Hepatocyte (in vitro differentiated cells): ENCODE measurements at places on chromosomes 7 and 10.

DNA sequence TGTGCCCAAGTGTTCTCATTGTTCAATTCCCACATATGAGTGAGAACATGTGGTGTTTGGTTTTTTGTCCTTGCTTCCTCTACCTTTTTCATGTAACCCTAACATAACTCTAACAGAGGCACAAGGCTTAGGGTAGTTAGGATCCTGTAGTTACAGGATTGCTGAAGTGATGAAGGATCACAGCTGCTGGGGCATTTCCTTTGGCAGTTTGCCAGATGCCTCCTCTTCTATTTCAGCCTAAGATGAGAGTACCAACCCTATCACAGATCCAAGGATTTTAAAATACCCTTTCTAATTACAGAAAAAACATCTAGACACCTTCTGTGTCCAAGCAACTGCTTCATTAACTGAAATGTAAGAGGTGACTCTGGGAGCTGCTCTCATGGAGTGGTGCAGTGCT, 141.7 kb upstream of the COL1A2 start:
- DNase-seq: no peak

DNA sequence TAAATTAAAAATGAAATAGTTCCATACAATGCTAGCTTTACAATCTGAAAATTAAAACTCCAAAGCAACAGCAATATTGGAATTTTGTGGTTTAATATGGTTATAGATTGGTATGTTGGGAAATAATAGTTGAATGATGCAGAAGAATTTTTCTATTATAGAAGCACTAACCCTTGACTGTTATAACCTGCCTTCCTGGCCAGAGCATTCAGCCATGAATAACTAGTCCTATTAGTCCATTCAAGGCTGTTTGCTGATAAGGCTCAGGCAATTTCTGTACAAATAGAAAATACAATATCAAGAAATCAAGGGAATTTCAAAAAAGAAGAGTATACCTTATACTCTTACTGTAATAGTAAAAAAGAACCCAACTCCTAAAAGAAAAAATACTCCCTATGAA, 101.6 kb upstream of the SP4 start:
- DNase-seq: no peak

- DNase-seq: no peak
Measured at GRCh38 chr7:33463131-33463530, 333.8 kb downstream of the BBS9 start.

- DNase-seq: no peak
Measured at GRCh38 chr7:125681508-125681907, 751.9 kb upstream of the POT1 start.

- no peak for DNase-seq
Measured at GRCh38 chr7:44195889-44196288, 4.9 kb upstream of the YKT6 start.
